ENCODE measurements at places on chromosomes 7 and 10.

GRCh38 chr10:132642732-132643008 lies 105.1 kb downstream of the INPP5A start:
- no peak for DNase-seq

- DNase-seq, result no peak
Observed at GRCh38 chr7:20102982-20103381, 114.2 kb downstream of the MACC1 start.

DNA sequence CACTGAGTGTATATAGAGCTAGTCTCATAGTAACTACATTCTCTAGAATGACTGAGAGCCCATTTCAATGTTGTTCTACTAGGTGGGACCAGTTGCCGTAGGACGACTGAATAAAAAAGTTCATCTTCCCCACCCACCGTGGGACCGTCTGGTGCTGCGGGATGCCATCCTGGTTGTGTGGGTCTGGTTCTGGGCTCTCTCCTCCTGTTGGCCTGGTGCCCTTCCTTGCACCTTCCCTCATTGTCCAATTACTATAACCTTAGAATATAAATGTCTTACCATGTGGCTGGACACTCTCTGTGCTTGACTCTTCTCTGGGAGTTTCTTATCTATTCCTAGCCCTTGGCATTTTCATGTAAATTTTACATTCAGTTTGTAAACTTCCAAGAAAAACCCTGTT lies 344.4 kb downstream of the TCERG1L start:
- no peak for DNase-seq

DNA sequence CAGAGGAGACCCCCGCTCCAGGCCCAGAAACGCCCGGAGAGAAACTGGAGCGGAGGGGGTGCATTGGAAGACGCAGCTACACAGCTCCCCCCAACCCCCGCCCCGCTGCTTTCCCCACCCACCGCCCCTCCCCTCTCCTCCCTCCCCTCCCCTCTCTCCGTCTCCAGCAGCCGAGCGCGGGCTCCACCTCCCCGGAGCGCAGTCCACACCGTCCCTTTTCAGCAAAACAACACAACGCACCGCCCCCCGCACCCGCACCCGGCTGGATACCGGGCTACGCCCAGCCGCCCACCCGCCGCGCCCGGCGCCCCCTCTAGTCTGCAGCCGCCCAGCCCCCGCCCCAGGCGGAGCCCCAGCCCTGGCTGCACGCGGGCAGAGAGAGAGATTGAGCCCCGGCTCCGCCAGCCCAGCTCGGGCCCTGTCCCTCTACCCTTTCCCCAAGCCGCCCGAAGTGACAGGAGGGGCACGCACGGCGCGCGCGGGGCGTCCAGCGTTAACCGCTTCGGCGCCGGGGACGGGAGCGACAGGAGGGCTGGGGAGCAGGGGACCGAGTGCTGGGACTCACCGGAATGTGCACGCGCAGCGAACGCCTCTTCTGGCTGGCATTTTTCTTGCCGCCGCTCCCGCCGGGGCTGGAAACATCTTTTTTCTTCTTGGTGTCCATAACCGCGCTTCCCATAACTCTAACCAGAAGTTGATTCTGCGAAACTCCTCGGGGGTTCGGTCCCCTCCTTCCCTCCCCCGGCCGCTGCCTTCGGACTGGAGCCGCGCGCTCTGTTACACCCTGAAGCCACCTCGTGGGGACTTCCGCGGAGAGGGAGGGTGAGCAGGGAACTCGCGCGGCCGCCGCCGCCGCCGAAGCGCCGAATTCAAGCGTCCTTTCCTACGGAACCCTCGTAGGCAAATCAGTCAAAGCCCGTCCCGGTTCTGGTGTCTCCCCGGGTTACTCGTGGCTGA lies 695 bp downstream of the PRKAG2 start:
- peak; percentile 40 for DNase-seq

DNA sequence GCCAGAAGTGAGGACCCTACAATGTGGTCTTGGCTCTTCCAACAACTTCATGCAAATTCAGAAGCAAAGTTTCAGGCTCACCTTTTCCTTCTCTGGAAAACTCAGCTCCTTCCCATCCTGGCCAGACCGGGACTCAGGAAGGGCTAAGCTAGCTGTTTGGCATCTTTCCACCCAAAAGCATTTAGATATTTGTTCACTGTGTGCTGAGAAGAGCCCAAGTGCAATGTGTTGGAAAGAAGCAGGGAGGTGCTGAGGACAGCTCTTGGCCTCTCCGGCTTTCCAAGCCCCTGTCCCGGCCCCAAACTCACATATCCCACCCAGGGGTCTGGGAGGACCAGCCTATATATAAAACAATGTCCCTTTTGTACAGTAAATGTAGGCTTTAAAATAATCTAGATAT lies 44.5 kb downstream of the MKI67 start:
- DNase-seq, result no peak

GRCh38 chr7:45084336-45084735 lies 4.4 kb downstream of the NACAD start:
- no peak for DNase-seq

DNA sequence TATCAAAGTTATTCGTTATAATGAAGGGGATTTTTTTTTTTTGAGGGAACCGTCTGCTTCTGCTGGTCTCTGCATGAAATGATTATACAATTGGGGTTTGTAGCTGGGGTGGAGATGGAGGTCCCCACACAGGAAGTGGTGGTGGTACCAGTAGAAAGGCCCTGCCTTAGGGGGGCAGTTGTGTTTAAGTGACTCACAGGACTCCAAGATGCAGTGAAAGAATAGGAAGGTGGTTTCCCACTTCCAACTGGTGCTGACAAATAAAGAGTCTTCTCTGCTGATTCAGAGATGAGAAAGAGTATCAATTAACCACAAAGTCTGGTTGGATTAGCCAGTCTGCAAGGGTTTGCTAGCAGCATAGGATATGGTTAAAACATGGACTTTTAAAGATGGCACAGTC lies 376.0 kb downstream of the SORCS3 start:
- no peak for DNase-seq

- DNase-seq, result no peak
Observed at GRCh38 chr10:560314-560992, 129.0 kb downstream of the DIP2C start.

- no peak for DNase-seq
Observed at GRCh38 chr7:50404392-50404791, 45.8 kb downstream of the FIGNL1 start.

GRCh38 chr10:72001033-72001395 lies 36.8 kb downstream of the CHST3 start:
- DNase-seq, result no peak

GRCh38 chr10:78756604-78757343 lies 312.0 kb upstream of the ZMIZ1 start:
- DNase-seq, result no peak

GRCh38 chr7:71987200-71987767 lies 424.9 kb downstream of the CALN1 start:
- DNase-seq, result no peak

DNA sequence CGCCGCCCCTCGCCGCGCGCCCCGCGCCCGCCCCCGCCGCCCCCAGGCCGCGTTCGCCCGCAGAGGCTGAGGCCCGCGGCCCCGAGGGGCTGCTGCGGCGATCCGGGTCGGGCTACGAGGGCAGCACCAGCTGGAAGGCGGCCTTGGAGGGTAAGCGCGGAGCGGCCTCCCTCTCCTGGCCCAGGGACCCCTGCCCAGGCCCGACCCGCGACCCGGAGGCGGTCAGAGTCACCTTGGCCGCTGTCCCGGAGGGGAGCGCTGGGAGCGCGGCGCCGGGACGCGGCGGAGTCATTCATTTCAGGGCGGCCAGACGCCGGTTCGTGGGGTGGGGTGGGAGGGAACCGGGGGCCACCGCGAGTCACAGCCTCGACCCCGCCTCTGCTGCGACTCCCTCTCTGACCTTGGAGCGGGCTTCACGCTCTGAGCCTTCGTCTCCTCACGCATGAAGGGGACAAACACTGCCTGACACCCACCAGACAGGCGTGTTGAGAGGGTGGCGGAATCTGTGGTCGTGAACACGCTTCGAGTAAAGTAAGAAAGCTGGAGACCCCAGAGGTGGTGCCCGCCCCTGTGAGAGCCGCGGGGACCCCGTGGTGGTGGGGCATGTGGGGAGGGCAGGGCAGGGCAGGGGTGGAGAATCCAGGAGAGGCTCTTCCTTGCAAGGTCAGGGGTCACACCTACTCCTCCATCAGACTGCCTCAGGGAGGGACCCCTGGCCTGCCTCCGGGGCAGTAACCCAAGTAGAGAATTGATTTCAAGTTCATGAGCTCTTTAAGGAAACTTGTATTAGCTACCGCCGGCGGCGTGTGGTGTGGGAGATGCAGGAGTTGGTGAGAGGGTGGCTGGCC lies 707 bp downstream of the CLEC2L start:
- DNase-seq, result no peak

- DNase-seq, result no peak
Observed at GRCh38 chr10:77287647-77288120, 349.9 kb downstream of the KCNMA1 start.

- no peak for DNase-seq
Observed at GRCh38 chr7:30861612-30862011, 50.0 kb upstream of the AQP1 start.

DNA sequence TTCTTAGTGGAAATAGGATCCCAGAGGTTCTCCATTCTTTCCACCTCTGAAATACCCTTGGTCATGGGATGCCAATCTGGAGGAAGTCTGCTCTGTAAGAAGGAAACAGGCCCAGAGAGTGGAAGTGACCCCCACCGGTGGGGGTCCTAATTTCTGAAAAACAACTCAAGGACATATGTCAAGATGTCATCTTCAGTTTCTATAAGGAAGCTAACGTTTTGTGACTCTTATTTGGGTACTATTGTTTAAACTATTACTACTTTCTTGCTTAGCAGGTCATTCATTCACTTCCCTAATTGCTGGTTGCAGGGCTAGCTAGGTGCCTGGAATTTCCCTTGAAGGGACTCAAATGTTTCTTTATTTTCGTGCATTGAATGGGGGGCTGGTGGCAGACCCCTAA lies 1.9 kb upstream of the ZNF775 start:
- DNase-seq, result no peak

DNA sequence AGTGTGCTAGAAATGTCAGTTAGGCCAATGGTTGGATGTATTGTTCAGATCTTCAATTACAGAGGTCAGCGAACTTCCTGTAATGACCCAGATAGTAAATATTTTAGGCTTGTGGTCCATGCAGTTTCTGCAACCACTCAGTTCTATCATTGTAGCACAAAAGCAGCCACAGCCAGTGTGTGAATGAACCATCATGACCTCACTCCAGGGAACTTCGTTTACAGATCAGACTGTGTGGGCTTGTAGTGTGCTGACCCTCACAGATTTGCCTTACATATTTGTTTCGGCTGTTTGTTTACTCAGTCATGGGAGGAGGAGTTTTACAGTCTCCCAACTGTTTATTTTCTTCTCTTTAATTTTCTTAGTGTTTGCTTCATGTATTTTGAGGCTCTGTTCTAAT lies 55.4 kb downstream of the LANCL2 start:
- DNase-seq, result no peak

DNA sequence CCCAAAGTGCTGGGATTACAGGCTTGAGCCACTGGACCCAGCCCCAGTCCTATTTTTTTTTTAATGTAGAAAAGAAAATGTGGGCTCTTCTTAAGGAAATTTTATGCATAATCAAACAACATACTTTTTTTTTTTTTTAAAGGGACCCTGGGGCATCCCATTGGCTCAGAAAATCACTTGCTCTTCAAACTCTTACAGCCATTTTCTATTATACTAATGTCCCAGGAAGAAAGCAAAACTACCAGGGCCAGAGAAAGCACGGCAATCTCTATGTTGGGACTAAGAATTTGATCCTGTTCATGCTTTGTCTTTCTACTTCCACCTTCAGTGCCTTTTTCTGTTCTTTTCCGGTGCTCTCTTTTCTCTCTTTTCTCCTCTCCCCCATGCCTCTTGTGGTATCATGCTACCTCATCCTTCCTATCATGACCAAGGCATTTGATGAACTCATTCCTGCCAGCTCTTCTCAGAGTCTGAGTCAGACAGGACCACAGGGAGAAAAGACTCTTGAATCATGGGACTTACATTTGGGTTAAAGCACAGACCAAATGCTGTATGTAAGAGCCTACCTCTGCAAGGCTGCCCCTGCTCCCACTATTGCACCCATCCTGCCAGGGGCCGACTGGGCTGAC lies 76.4 kb upstream of the CCNY start:
- no peak for DNase-seq

DNA sequence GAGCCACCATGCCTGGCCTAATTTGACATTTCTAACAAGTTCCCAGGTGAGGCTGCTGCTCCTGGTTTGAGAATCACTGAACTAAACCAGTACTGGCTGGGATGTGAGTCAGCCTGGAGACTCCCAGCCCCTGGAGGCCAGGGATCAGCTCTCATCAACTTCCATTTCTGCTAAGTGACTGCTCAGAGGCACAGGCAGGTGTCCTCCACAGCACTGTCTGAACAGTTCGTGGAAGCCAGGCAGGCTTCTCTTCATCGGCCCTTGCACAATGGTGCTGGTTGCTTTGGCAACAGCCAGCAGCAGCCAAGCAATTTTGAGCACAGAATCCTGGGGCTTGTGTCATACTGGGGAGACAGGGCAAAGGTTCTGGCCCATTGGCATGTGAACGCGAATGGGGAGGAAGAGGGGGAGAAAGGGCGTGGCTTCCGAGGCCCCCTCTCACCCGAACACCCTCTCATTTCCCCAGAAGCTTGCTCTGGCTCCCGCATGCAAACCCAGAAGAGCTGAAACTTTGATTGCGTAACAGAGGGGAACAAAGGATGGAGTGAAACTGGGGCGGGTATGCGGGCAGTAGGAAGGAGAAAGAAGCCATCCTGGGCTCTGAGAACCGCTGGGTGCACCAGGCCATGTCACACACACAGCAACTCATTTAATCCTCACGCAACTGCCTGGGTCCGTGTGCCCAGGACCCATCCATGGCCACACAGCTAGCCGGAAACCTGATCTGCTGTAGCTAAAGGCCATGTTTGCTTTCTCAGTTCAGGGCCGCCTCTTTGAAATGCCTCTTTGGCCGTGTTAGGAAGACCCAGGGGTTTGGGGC lies 9.0 kb upstream of the POR start:
- DNase-seq, result no peak

DNA sequence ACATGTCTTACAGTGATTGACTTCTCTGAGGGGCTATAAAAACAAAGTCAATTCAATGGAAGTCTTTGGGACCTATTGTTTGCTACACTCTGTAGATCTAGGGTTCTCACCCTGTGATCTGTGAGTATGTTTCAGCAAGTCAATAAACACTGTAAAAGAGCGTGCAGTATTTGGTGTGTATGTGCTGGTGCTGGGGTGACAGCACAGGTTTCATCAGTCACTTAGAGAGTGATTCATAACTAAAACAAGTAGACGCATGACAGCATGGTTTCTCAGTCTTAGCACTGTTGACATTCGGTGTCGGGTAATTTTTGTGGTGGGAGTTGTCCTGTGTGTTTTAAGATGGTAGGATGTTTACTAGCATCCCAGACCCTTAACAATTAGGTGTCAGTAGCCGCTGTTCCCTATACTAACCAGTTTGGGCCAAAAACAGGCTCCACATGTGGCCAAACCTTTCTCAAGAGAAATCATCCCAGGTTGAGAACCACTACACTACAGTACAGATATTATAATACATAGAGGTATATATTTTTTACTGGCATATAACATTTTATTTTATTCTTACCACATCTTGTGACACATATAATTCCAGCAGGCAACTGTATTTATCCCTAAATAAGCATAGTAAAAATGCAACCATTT lies 411.8 kb downstream of the ARL4A start:
- DNase-seq, result no peak

GRCh38 chr7:92794831-92795230 lies 41.5 kb downstream of the CDK6 start:
- no peak for DNase-seq
